ENCODE measurements at places on chromosomes 5 and 9.

GRCh38 chr9:87167161-87167560 lies 219.9 kb upstream of the GAS1 start:
- no peak for DNase-seq

- DNase-seq, result no peak
Measured at GRCh38 chr9:128707446-128707845, 5.1 kb downstream of the PKN3 start.

- no peak for DNase-seq
Measured at GRCh38 chr5:73419117-73419464, 29.5 kb downstream of the FOXD1 start.

GRCh38 chr5:74639807-74640449 lies 600 bp downstream of the ENC1 start:
- DNase-seq, result no peak

- peak; percentile 60 for DNase-seq
Measured at GRCh38 chr5:134879456-134879855, 5.3 kb downstream of the TXNDC15 start.

DNA sequence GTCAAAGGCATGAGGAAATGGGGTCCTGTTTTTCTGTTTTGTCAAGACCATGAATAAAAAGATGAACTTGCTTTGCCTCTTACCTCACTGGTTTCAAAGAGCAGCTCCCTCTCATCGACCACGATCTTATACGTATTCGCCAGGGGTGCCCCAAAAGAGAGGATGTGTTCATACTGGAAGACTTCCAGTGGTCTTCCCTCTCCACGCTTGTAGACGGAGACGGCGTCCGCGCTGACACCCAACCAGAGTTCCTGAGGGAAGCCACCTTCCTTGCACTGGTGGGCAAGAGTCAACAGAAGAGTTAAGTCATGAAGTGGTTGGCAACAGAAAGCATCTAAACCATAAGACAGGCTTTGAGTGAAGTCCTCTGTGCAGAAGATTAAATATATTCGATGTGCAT lies 51.4 kb upstream of the RETREG1 start:
- no peak for DNase-seq

- DNase-seq, result no peak
Measured at GRCh38 chr5:174501461-174502069, 222.8 kb upstream of the MSX2 start.

GRCh38 chr5:151721812-151722391 lies 35.2 kb upstream of the SPARC start:
- DNase-seq, result no peak

DNA sequence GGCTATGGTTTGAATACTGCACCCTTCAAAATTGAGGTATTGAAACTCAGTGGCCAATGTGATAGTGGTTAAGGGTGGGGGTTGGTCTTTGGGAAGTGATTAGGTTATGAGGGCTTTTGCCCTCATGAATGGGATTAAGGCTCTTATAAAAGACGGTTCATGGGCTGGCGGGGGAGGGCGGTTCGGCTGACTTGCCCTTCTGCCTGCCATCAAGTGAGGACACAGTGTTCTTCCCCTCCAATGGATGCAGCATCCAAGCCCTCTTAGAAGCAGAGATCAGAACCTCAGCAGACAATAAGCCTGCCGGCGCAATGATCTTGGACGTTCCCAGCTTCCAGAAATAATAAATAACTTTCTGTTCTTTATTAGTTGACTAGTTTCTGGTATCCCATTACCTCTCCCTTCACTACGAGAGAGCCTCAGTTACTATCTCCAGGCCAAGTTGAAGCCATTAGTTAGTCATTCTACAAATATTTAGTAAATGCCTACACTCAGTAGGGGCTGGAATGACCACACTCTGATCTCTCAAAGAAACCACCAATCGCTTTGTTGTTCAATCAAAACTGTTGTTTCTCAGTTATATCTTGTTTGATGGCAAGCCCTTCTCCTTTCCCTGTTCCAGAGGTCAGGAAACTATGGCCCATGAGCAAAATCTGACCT lies 219.3 kb downstream of the TSSK1B start:
- DNase-seq, result no peak

- peak; percentile 95 for DNase-seq
Measured at GRCh38 chr9:137454145-137454596, 5.0 kb downstream of the NSMF start.

- DNase-seq, result no peak
Measured at GRCh38 chr5:84831701-84832100, 447.0 kb upstream of the EDIL3 start.

- DNase-seq, result no peak
Measured at GRCh38 chr5:135973323-135974020, 18.7 kb upstream of the LECT2 start.

GRCh38 chr5:35182486-35182885 lies 47.8 kb downstream of the PRLR start:
- no peak for DNase-seq

DNA sequence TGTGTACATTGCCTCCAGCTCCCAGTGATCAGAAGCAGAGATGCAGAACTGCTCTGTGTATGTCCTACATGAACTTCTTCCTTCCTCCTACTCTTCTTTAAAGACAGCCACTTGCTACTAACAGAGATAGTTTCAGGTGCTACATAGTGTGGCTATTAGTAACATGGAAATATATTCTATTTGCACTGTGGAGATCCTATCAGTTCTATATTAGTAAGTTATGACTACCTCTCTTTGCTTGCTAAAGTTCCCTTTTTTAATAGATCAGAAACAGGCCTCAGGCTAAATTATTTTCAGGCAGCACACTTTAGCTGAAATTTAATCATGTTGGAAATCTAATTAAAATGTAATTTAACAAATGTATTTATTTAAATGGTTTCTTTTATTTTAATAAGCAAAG lies 64.4 kb upstream of the TNFSF8 start:
- DNase-seq, result no peak

DNA sequence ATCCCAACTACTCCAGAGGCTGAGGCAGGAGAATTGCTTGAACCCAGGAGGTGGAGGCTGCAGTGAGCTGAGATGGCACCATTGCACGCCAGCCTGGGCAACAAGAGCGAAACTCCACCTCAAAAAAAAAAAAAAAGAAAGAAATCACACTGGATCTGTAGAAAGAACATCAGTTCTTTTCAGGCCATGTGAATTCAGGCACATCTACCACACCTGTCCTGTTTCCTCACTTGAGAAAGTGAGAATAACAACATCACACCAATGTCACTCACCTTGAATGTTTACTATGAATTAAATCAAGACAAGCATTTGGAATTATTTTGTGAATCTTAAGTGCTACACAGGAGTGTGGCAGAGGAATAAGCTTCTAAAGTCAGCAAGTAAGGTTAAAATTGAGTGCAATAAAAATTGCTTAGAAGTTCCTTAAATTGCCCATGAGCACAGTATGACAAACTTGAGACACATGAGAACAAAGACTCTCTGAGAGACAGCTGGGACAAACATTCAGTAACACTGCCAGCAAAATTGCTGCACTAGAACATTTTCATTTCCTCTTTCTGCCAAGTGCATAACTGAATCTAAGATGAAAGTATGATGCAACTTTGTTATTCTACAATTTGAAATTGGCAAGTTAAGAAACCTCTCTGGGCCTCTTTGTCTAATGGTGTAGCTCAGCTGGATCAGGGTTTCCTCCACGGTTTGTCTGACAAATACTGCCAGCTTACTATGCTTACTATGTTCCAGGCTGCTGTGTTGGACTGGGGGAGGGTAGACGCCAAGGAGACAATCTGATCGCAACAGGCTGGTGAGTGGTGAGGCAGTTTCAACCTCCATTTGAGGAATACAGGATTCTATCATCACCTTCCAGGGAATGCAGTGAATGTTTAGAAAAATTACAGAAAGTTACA lies 1.9 kb upstream of the RIC1 start:
- DNase-seq, result peak; percentile 78

DNA sequence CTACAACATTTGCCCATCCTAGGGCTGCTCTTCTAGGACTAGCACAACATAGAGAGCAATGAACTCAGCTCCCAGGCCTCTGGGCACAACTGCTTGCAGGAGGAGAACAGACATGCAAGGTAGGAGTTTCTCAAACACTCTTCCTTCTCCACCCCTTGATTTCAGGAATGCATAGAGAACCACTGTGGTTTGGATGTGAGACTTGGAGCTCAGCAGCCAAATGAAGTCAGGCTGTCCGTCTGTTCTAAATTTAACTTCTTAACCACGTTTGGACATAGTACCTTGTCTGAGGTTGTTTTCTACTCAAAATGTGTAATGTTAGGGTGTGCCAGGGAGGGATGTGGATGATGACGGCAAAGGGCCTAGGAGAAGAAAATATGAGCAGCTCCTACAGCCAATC lies 515.1 kb upstream of the TNC start:
- no peak for DNase-seq

DNA sequence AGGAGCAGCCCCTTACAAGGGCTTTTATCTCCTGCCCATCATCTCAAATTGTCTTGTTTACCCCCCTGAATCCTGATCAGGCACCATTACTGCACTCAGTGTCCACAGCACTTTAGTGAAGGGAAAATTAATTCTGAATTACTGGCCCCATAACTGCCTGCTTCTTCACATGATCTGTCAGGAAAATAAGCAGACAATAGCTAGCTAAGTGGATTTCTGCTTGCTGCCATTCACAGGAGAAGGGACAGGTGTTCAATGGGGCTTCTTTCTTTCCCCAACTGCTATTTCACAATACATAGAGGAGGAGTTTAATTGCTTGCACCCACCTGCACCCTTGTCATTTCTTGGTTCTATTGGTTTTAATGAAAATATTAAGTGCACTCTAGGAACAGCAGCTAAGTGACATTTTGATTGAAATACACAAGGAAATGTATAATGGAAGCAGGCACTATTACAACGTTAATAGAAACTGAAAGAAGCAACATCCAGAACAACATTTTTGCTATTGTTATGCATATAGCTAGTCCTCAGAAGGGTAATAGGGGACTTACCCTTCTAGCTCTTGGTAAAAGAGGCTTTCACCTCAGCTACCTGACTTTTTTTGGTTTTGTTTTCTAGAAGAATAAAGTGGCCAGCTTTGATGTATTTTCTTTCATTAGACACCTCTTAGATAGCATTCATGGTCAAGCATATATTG lies 599.3 kb upstream of the TLE4 start:
- no peak for DNase-seq

DNA sequence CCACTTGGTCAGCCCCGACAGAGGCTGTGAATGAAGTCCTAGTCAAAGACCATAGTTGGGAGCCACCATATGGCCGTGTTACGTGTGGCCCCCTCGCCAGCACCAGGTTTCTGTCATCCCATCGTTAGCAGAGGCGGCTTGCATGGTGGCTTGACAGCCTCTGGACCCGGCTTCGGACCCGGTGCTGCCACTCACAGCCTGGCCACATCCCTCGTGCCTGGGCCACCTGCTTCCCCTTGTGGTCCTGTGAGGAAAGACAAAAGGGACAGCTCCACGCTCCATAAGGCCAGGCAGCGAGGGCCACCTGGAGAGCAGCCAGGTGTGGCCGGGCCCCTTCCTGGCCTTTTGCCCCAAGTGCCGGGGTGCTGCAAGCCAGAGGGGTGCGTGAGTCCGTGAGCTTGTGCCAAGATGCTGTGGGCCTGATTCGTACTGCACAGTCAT lies 6.2 kb downstream of the NKD2 start:
- no peak for DNase-seq

DNA sequence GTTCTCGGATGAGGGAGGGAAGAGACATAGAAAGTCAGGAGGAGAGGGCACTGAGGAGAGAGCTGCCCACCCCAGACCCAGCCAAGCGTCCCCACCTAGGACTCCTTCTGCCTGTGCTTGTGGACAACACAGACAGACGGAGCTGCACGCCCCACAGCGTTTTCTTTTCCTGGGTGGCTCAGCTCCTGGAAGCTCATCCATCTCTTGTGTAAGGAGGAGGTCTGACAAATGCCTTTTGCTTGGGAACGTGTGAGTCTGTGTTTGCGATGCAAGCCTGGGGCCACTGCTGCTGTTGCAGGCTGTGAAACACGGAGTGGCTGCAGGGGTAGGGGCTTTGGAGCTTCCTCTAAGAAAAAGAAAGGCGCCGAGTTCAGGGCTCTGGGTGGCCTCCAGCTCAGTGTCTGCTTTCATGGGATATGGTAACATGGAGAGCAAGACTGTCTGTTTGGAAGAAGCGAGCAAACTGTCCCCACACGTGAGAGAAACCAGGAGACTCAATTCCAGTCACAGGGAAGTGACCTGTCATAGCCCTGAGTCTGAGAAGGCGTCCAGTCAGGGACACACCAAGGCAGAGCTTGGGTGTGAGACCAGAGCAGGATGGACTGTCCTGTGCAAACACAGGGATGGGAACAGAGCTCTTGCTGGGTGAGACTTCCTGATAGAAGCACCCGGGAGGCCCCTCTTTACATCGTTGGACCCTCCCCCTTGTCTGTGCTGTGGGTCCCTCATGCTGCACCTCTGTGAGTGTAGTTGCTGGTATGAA lies 42.7 kb downstream of the GADD45G start:
- DNase-seq, result no peak

DNA sequence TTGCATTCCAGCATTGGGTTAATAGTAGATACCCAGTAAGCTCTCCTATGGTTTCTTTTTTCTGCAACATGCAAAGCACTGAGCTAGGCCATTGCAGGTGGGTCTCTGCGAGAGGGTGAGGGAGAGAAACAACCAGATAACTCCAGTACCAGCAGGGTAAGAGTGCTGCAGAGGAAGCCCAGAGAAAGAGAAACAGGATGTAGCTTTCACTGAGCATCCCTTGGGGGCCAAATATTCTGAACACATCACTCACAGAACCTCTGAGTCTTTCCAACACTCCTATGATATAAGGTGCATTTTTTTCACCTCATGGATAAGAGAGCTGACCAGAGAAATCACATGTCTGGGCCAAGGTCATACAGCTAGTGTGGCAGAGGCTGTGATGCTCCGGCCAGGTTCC lies 76.7 kb downstream of the TRIM32 start:
- no peak for DNase-seq

DNA sequence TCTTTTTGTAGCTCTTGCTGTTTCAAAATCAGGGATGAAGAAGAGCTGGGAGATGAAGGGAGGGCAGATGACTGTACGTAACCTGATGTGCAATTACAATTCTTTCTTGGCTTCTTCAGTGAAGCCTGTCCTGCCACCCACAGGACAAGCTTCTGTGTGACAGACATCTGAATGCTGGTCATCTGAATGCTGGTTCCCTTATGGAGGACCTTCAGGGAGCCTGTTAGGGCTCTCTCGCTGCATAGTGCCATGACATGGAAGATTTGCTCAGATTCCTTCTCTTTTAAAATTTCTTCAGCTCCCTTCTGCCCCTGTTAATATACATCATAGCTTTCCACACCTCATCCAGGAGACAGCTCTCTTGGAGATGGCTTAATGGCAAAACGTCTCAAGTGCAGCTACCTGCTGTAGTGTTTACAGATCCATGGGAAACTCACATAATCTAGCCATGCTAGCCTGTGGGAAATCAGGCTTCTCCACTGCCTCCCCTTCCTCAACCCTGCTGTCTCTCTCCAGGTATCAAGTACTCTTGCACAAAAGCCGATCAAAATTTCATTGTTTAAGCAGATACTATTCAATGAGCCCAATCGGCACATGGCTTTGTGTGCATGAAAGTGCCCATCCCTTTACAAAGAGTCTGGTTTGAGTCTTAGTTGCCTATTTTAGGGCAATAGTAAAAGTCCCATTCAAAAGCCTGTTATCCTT lies 134.6 kb downstream of the RAB3C start:
- no peak for DNase-seq

GRCh38 chr9:95202076-95202681 lies 115.3 kb downstream of the FANCC start:
- no peak for DNase-seq

- DNase-seq, result no peak
Measured at GRCh38 chr5:180097926-180098325, 26.4 kb upstream of the RNF130 start.

- no peak for DNase-seq
Measured at GRCh38 chr9:82231411-82231810, 242.8 kb downstream of the SPATA31D1 start.
